NCI-H1105 (cell line): ENCODE measurements at places on chromosomes 5 and 9.

- peak; percentile 12 for DNase-seq
These were observed 69.1 kb downstream of the C9orf85 start for GRCh38 chr9:71980266-71981190.

- no peak for DNase-seq
These were observed 27.3 kb upstream of the CTNNA1 start for GRCh38 chr5:138725818-138726416.

DNA sequence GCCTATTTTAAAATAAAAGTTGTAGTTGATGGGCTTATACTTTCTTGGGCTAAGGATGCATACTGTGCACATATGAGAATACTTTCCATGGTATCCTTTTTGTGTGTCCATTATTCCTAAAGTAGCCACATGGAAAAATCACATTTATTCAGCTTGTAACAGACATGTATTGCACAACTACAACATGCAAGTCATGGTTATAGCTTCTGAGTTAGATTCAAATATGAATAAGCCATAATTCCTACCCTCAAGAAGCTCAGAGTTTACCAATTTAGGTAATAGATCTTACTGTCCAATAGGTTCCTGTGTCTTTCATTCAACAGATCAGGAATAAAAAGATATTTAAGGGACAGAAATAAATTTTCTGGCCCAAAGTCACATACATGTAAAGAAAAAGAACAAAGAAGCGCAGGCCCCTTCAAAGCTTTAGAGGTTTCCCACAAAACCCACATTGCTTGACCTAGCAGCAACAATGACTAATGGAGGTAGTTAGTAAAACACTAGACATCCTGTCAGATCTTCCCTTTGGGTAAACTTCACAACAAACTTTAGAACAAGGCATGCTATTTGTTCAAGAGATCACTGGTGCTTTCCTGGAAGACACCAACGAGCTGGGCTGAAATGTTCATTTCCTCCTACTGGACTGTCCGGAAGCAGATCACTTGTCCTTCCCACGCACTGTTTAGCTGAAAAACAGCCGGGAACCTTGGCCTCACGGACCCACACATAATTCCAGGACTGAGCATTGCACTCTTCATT is 78.4 kb upstream of the ITGA1 start:
- no peak for DNase-seq

GRCh38 chr5:167479779-167480178 is 811.7 kb upstream of the WWC1 start:
- DNase-seq = no peak

DNA sequence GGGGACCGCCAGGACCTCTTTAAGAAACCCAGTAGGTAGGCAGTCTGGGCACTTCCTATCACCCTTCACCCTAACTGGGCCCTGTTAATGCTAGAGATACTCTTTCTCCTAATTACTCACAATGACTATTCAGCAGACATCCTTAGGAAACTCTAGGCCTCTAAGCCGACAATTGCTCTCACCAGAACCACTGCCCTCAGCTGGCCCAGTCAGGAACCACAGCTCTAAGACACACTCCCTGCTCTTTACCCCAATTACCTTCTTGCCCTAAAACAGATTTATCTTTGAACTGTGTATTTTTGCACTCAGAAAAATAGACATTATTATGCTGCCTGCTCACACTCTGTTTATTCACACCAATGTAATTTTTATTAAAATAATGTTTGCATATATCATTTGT is 432.6 kb upstream of the SLC30A5 start:
- no peak for DNase-seq

DNA sequence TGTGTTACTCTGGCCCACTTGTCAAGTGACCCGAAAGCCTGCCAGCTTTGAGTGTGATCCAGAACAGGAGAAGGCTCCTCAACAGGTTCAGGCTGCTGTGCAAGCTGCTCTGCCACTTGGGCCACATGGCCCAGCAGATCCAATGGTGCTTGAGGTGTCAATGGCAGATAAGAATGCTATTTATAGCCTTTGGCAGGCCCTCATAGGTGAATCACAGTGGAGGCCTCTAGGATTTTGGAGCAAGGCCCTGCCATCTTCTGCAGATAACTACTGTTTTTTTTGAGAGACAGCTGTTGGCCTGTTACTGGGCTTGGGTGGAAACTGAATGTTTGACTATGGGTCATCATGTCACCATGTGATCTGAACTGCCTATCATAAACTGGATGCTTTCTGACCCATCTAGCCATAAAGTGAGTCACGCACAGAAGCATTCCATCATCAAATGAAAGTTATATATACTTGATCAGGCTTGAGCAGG is 180.8 kb downstream of the CARTPT start:
- no peak for DNase-seq

- no peak for DNase-seq
These were observed 664.0 kb downstream of the NR2F1-AS1 start for GRCh38 chr5:92917044-92917443.

- peak; percentile 34 for DNase-seq
These were observed 391.8 kb downstream of the ARHGEF28 start for GRCh38 chr5:74017786-74018211.

DNA sequence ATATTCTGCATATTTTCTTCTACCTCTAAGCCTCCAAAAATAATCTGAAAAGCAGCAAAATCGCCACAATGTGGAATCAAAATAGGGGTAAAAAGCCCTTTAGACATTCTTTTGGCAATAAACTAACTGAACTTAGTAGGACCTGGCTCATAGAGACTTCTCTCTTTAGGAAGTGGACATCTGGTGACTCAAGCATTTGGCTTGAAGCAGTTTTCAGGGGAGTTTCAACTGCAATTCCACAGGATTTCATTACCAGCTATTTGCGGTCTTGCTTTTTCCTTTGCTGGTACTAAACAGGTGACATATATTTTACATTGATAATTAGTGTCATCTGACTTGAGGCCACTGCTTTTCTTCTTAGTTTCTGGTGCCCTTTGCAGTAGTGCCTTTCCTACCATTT is 173.2 kb upstream of the FBN2 start:
- DNase-seq = no peak

DNA sequence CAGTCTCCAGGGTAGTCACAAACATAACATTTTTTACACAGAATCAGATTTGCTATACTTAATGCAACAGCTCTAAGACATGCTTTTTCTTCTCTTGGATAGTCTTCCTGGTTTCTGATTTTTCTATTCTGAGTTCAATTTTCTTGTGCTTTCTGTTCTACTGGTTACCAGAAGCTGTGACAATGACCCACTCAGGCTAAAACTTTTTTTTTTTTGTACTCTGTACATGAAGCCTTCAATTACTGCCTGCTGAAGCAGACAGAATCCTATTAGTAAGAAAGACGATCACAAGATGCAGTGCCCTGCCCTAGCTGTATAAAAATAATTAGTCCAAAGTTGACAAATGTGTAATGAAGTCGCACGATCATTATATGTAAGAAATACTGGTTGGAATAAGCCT is 231.1 kb upstream of the TBCA start:
- no peak for DNase-seq

GRCh38 chr5:126718236-126718868 is 58.6 kb upstream of the LMNB1 start:
- no peak for DNase-seq

- DNase-seq = no peak
These were observed 177.0 kb downstream of the FGF18 start for GRCh38 chr5:171596391-171596878.

DNA sequence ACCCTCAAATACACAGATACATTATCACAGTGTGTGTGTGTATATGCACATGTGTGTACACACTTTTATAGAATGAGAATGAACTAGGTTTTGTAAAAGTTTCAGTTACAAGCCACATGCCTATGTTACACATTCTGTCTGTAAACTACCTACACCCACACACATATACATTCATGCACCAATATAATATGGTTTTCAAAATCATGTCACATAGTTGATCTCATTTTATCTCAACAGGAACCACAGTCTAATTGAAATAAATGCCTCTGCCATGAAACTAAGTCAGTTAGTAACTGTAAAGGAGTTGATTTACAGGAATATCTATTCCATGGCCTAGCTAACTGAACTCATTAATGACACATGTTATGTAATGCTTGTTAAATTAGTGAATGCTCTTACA is 646.6 kb downstream of the PDE4D start:
- no peak for DNase-seq

- DNase-seq = peak; percentile 60
These were observed 311.7 kb upstream of the ZNF608 start for GRCh38 chr5:125057912-125058826.

DNA sequence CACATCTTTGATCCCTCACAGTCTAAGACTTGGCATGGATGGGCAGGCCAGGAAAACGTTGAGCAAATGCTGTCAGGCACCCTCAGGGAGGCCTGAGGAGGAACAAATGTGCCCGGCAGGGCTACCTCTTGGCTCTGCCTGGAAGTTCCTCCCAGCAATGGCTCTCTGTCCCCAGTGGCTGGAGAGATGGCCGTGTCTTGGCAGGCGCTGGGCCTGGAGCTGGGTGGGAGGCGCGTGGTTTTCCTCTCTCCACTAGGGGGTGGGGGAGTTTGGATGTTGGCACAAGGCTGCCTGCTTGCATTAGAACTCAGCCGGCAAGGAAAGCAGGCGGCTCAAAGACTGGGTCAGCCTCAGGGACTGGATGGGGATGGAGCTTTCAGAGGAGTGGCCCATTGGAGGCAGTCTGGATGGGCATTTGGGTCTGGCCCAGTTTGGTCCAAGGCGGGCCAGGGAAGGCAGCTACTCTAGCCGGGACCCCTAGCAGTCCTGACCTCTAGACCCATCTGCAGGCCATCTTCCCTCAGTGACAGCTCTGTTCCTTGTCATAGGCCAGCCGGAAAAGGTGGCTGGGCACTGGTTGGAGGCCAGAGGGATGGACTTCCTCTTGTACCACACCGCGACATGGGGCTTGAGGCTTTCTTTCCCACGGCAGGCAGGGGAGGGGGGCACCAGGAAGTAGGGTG is 68.2 kb upstream of the STC2 start:
- no peak for DNase-seq

- no peak for DNase-seq
These were observed 363.2 kb downstream of the GLIS3 start for GRCh38 chr9:3936520-3937235.

DNA sequence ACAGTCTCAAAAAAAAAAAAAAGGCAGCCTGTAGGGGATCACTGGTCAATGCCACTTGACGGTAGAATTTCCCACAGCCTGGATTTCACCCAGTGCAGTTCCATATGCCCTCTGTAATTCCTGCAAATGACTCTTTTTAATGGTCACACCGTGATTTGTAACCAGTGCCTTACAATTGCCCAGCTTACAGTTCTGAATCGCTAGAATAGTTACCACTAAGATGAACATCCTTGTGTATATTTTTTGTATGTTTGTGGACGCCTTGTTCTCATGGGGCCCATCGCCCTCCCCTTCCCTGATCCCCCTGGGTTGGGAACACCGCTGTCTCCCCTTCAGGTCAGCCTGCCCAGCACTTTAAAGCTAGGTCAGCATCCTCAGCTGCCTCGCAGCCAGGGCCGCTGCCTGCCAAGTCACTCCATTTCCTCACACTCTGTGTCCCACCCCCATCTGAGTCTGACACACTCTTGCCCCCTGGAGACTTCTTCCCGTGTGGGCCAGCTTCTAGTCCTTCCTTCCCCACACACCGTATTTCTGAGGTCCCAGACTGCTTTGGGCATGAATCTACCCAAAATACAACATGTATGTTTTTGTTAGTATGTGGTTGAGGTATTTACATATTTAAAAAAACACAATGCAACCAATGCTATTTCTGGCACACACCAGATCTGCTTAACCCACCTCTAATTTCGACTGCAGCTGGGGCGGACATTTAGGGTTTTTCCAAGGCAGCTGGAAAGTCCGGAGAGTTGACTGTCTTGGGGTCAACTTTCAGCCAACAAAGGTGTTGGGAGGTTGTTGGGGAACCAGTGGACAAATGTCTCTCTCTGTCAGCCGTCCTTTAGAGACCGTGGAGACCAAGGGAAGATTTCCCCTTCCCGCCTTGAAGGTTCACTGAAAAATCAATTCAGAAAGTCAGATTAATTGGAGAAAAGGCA is 120.5 kb upstream of the NEK6 start:
- no peak for DNase-seq

GRCh38 chr9:128523199-128523925 is 18.8 kb downstream of the GLE1 start:
- peak; percentile 44 for DNase-seq

DNA sequence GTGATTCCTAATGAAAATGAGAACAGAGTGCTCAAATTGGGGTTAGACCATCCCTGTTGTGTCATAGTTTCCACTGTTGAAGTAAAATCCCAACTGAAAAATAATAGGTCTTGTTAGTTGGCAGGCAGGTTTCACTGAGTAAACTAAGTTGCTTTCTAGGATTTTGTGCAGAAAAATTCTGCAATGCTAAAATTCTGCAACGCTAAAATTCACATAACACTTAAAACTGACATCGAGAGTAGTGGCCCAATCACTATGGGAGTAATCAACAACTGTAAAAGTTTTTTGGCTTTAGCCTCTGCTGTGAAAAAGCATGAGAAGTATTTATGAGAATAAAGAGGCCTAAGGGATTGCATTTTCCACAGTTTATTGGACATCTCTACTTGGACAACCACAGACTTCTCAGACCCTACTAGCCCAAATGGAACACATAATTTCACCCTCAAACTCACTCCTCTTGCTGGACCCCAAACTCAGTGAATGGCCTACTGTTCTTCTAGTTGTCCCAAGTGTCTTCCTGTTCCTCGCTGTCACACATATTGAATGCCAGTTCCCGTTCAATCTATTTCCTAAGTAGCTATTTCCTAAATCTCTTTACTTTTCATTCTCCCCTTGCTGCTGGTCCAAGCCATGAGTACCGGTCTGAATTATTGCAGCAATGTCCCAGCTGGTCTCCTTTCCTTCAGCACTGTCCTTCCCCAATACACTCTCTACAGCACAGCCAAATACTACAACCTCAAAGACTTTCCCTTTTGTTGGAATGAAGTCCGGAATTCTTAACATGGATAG is 355.4 kb downstream of the PDE4D start:
- DNase-seq = no peak

- DNase-seq = no peak
These were observed 693.6 kb downstream of the TLE1 start for GRCh38 chr9:80995759-80996158.

DNA sequence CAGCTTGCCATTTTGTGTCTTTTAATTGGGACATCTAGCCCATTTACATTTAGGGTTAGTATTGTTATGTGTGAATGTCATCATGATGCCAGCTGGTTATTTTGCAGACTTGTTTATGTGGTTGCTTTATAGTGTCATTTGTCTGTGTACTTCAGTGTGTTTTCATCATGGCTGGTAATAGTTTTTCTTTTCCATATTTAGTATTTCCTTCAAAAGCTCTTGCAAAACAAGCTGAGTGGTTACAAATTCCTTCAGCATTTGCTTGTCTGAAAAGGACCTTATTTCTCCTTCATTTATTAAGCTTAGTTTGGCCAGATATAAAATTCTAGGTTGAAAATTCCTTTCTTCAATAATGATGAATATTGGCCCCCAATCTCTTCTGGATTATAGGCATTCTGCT is 28.5 kb upstream of the TNFSF15 start:
- DNase-seq = no peak
